ENCODE measurements at places on chromosomes 3 and 15.

DNA sequence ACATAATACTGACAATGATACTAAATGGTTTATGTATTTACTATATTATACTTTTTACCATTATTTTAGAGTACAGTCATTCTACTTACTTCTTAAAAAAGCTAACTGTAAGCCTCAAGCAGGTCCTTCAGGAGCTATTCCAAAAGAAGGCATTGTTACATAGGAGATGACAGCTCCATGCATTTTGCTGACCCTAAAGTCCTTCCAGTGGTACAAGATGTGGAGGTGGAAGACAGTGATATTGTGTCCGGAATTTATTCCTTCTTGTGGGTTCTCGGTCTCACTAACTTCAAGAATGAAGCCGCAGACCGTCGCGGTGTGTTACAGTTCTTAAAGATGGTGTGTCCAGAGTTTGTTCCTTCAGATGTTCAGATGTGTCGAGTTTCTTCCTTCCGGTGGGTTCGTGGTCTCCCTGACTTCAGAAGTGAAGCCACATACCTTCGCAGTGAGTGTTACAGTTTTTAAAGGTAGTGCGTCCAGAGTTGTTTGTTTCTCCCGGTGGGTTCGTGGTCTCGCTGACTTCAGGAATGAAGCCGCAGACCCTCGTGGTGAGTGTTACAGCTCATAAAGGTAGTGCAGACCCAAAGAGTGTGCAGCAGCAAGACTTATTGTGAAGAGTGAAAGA, 20.9 kb downstream of the AVEN start:
- no peak for DNase-seq

GRCh38 chr15:64443747-64444621, 16.4 kb upstream of the ZNF609 start:
- no peak for DNase-seq

GRCh38 chr3:64741341-64741740, 53.5 kb upstream of the ADAMTS9 start:
- DNase-seq: no peak

DNA sequence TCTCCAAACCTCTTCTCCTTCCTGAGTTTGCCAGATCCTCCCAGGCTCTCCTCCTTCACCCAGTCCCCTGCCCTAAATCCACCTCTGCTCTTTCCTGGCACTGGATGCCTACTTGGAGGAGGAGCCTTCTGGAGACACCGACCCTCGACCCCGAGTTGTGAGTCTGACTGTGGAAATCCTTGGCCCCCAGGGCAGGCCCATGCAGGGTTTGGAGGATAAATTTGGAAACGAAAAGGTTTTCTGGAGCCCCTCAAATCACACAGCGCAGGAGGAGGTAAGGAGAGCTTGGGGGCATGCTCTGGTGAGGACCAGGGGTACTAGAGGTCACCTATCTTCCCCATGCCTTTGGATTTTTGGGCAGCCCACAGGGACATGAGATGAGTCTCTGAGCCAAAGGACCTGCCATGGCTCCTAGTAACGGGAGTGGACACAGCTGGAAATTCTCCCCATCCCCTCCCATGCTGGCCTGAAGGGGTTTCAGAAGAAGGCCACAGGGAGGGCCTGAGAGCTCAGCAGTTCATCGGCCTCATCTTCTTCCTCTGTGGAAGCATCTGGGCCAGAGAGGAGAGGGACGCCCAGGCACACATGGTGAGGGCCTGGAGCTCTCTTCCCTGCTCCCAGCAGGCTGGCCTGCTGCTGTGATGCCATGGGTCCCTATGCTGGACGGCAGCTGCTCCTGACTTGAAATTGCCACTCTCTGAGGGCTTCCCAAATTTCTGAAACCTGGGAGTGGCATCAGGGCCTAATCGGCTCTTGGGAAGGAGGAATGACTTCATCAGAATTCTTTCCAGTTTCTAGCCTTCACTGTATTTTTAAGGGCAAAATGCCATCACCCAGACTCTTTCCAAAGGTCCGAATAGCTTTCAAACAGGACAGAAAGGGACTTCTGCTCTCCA, 68.6 kb upstream of the ITGA11 start:
- no peak for DNase-seq

DNA sequence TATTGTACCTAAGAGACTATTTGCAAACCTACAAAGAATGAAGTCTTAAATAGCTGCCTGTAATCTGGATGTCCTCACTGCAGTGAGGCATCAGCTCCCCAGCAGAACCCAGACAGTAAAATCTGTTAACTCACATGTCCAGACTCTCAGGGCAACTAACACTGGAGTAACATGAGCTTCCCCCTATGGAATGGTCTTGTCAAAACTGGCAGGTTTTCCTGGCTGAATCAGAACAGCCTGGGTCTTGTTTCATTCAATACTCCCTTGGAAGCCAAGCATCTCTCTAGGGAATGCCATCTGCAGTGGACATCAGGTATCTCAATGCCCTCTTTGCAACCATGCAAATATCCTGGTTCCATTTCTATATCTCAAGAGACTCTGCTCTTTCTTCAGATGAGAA, 24.4 kb downstream of the PTPN9 start:
- DNase-seq: no peak

- no peak for DNase-seq
Measured at GRCh38 chr3:196894557-196895295, 27.0 kb downstream of the SENP5 start.

DNA sequence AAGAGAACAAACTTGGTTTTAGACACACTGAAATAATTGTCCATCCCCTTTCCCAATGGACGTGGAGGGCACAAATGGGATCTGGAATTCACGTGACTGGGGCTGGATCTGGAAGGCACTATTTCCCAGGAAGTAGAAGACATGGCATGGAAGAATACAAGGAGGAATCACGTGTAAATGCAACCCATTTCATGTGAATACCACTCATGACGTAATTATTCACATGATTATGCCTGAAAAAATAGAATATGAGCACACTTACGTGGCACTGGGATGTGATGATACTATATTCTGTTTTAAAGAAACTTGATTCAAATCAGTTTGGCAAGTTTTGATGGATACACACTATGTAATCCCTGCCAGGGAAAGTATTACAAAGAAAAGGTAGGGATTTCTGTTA, 477.3 kb downstream of the GABRG3 start:
- DNase-seq: no peak

GRCh38 chr3:103082501-103082900, 647.7 kb downstream of the ZPLD1 start:
- DNase-seq: no peak

GRCh38 chr3:157532529-157533297, 29.5 kb upstream of the VEPH1 start:
- DNase-seq: peak; percentile 74

GRCh38 chr3:157472648-157473047, 30.6 kb downstream of the VEPH1 start:
- DNase-seq: no peak

Data from GM04503 (cell line).